Choroid plexus epithelial cell (primary cell): ENCODE measurements at places on chromosomes 7 and 10.

DNA sequence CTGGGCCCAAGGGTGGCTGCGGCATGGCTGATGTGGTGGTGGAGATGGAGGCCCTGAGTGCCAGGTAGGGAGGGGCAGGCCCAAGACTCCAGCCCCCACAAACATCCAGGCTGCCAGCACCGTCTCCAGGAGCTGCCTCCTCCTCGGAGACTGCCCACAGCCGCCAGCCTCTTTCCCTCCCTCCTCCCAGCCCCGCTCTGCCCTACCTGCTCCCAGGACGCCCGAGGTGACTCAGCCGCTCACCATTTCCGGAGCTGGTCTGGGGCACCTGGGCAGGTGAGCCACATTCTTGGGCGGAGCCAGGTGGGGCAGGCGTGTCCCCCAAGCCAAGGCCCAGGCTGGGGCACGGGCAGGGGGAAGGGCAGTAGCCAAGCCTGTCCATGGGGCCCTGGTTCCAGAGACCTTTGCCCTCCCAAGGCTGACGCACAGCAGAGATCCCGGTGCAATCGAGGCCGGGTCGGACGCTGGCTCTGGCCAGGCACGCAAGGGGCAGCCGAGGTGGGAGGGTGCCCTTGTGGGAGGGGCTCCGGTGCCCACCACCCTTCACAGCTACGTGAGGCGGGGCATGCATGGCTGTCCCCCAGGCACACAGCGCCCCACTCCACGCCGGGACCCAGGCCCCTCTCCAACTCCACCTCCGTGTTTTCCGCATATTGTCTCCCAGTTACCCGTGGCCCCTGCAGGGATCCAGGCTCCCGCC lies 8.8 kb downstream of the ADAP1 start:
- no peak for DNase-seq

DNA sequence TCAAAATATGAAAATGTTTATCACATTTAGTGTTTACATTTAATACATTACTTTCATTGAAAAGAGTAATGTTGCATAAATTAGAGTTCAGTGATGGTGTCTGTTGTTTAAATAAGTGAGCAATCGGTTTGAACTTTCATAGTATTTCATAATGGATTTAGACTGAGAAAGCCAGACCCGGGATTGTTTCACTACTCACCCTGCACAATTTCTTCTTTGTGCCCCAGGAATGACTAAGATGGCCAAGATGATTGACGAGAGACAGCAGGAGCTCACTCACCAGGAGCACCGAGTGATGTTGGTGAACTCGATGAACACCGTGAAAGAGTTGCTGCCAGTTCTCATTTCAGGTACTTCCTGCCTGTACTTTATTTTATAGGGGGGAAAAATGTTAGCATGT lies 74.6 kb downstream of the VCL start:
- DNase-seq = peak; percentile 64

GRCh38 chr7:70097645-70098044 lies 499.4 kb downstream of the AUTS2 start:
- no peak for DNase-seq

DNA sequence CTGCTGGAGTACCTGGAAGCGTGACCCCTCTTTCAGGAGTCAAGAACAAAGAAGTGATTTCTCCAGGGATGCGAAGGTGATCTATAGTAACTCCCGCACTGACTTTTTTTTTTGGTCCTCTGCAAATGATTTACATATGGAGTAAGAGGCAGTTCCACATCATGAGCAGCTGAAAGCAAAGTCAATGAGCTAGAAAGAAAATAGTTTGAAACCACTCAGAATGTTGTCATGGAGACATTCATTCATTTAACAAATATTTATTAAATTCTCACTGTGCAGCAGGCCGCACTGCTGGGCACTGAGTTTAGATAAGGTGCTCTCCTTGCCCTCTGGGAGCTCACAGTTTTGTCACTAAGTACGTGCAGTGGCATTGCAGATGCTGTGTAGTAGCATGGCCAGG lies 206.7 kb downstream of the CAMK1D start:
- DNase-seq = no peak

DNA sequence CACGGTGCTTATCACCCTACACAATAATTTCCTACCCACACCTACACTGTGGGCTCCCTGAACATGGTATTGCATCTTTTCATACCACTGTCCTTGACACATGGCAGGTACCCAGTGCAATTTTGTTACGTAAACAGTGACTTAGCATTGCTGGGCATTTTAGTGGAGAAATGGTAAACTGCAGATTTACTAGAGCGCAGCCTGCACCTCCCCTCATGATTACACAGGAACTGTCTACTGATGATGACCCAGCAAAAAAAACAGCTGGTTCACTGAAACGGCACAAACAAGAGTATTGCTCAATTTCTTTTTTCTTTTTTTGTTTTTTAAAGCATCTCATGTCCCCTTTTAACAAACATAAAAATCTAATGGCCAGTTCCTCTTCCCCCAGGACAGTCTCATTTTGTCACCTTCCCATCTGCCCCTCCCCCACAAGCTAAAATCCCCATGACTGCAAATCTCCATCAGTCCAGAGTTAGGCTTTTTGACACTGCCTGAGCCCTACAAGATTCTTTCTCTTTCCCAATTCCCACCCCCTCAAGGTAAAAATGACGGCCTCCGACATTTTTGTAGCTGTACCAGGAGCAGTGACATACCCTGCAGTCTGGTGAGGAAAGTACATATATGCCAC lies 2.8 kb downstream of the ZNF746 start:
- peak; percentile 66 for DNase-seq

DNA sequence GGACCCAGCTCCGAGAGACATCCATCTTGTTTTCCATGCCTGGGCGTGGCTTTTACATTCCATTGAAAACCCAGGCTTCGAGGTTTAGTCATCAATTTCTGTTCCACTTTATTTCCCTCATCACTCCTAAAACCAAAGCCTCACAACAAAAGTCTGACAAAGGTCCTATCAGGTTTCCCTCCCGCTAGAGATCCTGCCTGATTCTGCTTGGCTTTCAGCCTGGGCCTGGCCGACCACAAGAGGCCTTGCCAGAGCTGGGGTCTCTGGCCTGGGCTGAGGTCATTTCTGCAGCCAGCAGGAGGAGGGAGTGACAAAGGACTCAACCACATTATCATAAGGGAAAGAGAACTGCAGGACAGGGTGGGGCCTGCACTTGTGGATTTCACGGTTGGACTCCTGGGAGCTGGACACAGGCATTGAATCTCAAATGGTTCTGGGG lies 167.0 kb downstream of the FANK1 start:
- peak; percentile 67 for DNase-seq

GRCh38 chr7:142598297-142598696 lies 151.0 kb upstream of the PRSS1 start:
- no peak for DNase-seq

DNA sequence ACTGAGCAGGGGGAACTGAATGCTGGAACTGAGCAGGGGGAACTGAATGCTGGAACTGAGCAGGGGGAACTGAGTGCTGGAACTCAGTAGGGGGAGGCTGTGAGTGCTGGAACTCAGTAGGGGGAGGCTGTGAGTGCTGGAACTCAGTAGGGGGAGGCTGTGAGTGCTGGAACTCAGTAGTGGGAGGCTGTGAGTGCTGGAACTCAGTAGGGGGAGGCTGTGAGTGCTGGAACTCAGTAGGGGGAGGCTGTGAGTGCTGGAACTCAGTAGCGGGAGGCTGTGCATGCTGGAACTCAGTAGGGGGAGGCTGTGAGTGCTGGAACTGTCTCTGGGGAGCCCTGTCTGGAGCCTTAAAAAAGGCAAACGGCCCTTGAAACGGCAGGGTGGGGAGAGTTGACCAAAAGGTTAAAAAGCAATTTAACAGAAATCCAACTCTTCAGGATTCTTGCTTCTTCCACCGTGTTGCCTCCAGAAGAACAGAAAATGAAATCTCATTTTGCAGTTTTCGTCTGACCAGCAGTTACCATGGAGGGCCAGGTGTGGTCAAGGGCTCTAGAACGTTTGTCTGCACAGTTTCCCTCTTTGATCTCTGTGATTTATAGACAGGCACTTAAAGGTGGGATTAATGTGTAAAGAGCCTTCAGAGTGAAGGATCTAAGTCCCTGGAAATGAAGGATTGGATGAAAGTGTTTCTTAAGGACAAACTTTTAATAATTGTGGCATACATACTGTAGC lies 19.1 kb downstream of the DOCK1 start:
- no peak for DNase-seq

GRCh38 chr10:44913350-44914081 lies 2.4 kb downstream of the TMEM72 start:
- DNase-seq = peak; percentile 59

DNA sequence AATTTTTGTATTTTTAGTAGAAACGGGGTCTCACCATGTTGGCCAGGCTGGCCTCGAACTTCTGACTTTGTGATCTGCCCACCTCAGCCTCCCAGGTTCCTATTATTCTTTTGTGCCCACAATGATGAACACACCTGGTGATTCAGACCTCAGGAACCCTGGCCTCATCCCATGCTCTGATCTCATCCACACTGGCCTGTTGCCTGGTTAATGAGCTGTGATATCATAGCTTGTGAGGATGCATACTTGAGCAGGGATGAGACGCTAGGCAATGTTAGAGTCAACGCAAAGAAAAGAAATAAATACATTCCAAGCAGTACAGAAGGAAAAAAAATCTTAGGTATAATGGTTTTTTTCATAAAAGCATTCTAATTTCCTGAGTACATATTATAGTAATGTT lies 82.4 kb upstream of the RNF32 start:
- DNase-seq = peak; percentile 8

DNA sequence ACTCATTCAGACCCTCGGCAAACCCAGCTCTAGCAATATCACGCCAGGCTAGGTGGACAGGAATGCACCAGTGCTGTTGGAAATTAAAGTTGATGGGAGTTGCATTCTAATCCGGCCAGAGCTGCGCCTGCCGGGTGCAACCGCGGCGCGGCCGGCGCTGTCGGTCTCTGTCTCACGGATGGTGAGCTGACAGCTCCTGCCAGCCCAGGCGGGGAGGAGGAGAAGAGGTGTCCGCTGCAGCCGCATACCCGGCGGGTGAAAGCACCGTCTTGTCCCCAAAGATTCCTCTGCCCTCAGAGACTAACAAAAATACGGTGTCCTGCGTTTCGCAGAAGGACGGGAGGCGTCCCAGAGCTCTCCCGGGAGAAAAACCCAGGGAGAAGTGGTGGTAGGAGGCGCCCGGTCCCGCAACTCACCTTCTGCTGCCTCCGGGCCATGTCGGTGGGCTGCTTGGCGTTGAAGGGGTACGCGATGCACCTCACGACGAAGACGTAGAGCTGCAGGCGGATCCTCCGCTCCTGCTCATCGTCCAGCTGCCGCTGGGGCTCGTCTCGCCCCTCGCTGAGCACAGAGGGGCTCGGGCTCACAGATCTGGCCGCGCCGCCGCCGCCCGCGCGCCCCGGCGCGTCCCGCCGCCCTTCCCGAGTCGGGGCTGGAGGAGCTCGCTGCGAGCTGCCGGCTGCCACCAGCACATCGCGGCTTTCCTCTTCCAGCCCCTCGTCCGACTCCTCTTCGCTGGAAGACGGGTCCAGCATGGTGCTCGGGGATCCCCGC lies 490 bp downstream of the CADPS2 start:
- DNase-seq = peak; percentile 60

GRCh38 chr10:106609470-106610266 lies 554.8 kb downstream of the SORCS1 start:
- DNase-seq = peak; percentile 23

GRCh38 chr10:44030132-44030531 lies 354.8 kb downstream of the CXCL12 start:
- DNase-seq = no peak

- DNase-seq = peak; percentile 43
These were observed 1.9 kb upstream of the SGMS1 start for GRCh38 chr10:50625649-50626132.

DNA sequence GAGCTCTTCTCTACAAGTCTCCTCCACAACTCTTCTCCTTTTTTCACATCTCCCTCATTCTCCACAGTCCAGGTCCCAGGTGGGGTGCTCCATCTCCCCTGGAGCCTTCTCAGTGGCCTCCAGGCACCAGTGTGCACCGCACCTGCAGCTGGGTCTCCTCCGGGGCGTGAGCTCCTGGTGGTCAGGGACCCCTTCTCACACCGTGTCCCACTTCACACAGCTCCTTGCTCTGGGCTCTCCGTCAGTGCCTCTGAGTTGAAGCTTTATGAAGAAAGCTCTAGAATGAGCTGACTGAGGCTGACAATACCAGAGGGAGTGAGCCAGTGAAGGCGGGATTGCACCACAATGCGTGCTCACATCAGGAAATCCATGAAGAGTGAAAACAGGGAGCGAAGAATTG lies 290.2 kb downstream of the DNAJB6 start:
- DNase-seq = no peak

- DNase-seq = no peak
These were observed 16.4 kb downstream of the LRRC4 start for GRCh38 chr7:128014811-128015210.

- no peak for DNase-seq
These were observed 39.9 kb upstream of the HDAC9 start for GRCh38 chr7:18455606-18456005.

- no peak for DNase-seq
These were observed 1.6 kb downstream of the OLAH start for GRCh38 chr10:15045380-15045779.

DNA sequence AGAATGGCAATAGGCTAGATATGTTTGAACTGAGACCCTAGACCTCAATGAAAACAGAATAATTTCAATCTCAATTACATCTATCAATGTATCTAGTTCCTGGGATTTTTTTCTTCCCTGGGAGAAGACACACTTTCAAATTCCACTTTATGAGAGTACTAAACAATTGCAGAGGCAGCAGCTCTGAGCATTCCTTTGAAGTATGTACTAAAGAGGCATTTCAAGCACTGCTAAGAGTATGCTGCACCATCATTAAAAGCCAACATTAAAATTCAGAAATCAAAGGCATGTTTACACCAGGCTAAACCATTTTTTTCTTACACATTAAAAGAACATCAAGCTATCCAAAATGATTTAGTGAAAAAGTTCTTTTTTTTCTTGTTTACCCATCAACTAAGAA lies 297.9 kb upstream of the CACNA2D1 start:
- peak; percentile 12 for DNase-seq

DNA sequence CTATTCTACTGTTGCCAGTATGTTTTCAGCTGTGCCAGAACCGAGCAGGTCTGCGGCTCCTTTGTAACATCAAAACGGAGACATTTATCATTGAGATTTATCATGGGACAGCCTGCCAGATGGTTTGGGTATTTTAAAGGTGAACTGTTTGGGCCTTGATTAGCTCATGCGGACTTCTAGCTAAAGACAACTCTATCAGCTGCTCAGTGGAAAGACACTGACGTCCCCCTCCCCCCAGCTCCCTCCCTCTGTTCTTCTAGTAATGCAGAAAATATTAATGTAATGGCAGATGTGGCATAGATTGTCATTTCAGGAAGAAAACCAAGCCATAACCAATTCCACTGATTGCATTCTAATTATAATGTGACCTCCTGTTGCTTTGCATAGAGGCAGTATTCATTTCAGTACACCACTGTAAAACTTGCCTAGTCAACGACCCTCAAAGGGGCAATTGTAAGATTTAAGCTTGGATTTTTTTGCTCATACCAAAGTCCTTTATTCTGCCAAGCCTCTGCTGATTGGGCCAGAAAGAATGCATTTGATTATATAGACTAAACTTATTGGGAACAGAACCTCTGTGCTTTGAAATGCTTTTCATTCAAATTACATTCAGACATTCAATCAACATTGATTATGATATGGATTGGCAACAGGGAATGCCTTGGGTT lies 966.8 kb downstream of the LRMDA start:
- DNase-seq = no peak
